CD4-positive, alpha-beta T cell treated with Interleukin-6 for 4 hours (primary cell): ENCODE measurements at places on chromosomes 1 and 21.

DNA sequence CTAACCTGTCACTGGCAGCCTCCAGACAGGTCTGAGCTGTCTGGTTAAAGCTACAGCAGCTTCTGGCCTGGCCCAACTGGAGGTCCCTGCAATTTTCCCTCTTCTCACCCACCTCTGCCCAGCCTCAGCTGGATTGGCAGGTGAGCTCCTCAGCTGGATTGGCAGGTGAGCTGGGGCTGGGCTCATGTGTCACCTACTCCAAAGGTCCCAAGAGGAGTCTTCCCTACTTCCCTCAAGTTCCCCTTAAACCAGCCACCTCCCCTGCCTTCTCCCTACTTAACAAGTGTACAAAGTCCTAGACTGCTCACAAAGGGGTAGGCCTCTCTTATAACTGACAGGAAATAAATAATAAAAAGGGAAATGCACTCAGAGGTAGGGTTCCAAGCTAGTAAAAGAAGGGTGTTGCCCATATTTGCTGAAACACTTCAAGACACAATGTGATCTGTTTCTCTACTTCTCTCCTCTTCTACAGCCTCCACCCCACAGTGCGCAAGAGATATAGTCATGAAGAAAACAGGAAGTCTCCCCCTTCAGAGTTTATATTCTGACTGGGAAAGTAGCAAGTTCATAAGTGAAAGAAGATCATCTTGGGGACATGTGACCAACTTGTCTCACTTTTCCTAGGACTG, at the start of gene GPA33:
TSS of gene GPA33 (minus strand) at position 64 of the 629 bp plus-strand sequence. CDS start 90 bp downstream, outside the sequence.
- DNase-seq, result peak; percentile 53

- peak; percentile 88 for DNase-seq
Observed at GRCh38 chr1:150281758-150282557, at the start of gene CIART. TSS of gene CIART (plus strand) at chr1:150282554. CDS start at chr1:150283268, 714 bp downstream.

- no peak for DNase-seq
Observed at GRCh38 chr1:46705408-46705807, 13.5 kb downstream of the EFCAB14 start.

DNA sequence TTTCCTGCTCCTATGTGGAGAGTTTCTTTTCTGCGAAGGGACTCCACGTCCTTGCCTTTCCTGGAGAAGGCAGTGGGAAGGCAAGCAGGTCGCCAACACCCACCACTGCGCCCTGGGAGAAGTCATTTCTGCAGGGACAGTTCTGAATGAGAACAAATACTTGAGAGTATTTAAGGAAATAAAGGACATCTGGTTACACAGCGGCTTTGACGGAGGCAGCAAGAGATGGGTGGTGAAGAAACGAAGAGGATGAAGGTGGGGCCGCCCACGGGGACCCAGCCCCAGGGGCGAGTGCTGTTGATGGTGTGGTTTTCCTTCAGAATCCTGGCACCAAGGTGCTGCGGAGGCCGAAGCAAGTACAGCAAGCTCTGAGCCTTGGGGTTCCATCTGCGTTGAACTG, 75.5 kb downstream of the PSMG1 start:
- DNase-seq, result no peak

DNA sequence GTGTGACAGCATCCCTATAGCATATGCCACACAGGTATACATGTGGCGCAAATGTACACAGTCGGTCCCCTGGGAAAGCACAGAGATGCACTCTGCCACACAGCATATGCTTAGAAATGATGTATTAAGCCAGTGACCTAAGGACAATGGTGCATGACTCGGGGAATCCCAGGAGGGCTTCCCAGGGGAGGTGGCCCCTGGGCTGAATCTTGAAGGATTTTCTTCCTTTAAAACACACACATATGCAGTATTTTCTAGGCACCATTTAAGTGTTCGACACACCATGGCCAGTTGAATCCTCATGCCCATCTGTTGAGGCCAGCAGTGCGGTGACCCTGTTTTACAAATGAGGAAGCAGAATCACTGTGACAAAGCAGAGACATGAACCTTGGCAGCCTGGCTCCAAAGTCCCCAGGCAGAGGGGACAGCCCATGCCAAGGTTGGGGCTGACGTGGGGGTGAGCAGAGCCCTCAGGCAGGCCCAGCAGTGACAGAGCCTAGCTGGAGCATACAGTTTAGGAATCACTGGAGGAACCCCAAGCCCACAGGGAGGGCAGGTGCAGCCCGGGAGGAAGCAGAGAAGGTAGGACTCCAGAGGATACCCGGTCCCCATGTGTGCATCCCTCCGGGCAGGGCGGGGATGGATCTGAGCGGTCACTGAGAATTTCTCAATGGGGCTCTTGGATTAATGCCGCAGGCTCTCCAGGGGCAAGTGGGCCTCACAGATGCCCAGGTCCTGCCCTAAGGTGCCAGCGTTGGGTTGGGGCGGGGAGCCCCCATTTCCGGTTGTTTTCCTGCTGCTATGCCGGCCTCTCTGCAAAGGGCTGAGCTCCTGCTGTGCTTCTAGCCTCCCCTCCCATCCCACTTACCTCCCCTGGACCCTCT, 28.4 kb downstream of the WNT3A start:
- no peak for DNase-seq

DNA sequence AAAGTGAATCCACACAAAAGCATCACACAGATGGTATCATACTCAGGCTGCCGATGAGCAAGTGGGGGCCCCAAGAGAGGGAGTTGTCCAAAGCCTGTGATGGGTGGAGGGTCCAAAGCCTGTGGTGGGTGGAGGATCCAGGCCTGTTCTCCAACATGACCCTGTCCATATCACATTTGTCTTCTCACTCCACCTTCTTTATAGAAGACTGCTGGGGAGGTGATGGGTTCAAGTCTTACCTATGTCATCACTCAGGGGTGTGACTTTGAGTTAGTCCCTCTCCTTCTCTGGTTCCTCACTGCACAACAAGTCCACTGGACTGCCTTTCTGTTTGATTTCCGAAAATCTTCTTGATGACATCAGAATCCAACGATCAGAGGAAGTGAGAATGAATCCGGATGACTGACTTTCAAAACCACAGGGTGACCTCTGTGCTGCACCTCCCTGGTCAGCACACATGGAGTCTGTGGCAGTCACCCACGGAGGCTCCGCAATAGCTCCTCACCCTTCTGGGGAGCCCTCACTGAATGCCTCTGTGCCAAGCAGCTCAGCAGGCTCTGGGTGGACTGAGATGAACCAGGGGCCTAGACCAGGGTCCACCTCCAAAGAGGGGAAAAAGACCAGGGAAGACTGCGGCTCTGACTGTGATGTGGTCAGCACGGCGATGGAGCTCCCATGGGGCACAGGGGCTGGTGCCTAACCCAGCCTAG, 166.8 kb downstream of the HIVEP3 start:
- no peak for DNase-seq

DNA sequence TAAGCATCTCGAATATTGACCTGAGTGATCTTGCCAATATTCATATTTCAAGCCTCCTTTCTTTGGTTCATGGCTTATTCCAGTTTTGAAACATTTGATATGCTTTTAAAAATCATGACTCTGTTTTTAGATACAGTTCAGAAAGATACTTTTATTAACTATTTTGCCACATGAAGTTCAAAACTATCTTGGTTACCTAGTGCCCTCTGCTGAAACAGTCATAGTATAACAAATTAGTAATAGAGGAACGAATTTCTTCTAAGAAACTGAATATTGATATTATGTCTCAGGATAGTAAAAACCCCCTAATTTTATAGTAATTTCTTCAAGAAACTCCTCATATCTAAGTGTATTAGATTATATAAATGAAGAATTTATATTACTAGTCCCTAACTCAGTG, 52.6 kb upstream of the RC3H1 start:
- no peak for DNase-seq

DNA sequence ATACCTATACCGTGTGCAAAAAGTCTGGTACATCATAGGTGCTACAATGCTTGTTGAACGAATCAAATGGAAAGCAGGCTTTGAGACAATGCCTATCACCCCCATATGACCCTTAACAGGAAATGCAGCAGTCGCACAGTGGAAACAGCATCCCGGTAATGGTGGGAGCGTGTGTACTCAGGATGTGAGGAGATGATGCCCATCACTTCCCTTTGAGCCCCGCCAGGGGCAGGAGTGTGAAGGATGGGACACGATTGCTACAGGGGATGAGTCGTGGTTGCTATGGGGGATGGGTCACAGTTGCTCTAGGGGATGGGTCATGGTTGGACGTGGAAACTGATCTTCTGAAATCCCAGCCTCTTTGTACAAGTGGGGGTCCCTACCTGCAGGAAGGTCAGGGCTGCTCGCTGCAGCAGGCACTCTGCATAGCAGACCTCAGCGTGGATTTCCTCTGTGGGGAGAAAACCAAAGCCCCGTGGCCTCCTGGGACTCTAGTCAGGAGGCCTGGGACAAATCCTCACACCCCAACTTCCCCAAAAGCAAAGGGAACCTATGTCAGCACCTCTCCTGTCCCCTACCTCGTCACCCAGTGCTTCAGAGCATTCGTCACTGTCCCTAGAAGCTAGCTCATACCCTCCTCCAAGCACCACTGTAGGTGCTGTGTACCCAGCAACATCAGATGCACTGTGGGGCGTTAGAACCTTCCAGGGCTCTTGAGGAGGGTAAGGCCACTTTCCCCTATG, 19.3 kb downstream of the TTC39A start:
- DNase-seq, result no peak

DNA sequence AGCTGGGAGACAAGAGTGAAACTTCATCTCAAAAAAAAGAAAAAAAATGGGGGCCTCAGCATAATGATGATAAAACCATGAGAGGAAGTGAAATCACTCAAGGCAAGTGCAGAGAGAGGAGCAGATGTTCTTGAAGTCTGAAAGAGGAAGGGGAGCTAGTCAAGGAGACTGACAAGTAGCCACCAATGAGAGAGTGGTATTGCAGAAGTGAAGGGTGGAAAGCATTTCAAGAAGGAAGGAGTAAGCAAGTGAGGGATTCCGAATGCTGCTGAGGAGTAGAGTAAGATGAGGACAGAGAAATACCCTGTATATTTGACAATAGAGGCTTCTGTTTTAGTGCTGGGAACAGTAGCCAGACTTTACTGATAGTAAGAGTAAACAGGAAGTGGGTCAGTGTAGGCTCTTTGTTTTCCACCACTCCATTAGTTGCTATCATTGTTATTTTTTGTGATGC, 2.9 kb downstream of the TATDN3 start:
- no peak for DNase-seq
